ENCODE measurements at places on chromosomes 16 and 17.

- DNase-seq = no peak
Observed at GRCh38 chr17:69056179-69056823, 4.4 kb downstream of the ABCA9 start.

DNA sequence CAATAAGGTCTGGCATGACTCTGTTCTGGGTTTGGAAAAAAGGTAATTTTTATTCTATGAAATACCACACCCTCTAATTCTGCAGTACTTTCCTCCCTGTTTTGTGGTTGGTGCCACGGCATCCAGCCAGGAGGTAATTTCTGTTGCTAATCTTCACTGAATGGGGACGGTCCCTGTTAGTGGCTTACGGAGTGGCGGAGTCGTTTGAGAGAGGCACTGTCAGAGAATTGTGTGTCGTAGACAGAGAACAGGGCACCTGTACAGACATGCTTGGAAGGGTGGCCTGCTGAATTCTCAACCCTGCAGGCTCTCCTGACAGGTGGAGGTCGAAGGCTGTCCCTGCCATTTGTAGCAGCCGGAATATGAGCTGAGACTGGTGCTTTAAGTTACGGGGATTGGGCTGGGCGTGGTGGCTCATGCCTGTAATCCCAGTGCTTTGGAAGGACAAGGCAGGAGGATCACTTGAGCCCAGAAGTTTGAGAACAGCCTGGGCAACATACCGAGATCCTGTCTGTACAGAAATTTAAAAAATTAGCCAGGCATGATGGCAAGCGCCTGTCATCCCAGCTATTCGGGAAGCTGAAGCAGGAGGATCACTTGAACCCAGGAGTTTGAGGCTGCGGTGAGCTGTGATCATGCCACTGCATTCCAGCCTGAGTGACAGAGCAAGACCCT lies 33.2 kb downstream of the EEF2K start:
- DNase-seq = no peak

DNA sequence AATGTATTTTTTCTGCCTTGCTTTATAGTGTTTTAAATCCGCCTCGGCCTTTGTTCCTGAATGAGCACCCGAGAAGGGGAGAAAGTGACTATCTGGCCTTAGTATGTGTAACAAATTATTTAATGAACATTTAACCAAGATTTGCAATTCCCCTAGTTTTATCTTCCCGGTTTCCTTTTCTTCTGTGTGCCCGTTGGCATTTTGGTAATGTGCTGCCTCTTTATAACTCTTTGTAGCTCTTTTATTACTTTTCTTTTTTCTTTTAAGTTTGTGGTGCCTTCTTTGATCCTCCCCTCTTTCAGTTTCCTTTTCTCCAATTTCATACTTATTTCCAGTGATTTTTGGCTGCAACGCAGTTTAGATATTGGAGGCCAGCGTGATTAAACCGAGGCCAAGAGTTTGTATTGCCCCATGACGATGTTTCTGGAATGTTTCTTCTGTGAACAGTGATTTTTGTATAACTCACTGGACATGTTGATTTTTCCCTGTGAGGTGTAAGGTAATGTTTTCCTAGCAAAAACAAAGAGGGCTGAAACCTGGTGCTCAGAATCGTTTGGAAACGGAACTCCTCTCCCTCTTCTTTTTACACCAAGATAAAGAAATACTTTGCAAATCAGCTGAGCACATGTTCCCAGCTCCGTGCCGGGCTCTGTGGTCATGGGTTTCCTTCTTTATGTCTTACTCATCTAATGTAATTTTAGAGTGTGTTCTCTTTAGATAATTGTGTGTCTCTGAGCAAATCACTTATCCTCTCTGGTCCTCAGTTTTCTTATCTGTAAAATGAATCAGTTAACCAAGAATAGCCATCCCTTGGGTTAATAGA lies 344.3 kb downstream of the WWOX start:
- no peak for DNase-seq

DNA sequence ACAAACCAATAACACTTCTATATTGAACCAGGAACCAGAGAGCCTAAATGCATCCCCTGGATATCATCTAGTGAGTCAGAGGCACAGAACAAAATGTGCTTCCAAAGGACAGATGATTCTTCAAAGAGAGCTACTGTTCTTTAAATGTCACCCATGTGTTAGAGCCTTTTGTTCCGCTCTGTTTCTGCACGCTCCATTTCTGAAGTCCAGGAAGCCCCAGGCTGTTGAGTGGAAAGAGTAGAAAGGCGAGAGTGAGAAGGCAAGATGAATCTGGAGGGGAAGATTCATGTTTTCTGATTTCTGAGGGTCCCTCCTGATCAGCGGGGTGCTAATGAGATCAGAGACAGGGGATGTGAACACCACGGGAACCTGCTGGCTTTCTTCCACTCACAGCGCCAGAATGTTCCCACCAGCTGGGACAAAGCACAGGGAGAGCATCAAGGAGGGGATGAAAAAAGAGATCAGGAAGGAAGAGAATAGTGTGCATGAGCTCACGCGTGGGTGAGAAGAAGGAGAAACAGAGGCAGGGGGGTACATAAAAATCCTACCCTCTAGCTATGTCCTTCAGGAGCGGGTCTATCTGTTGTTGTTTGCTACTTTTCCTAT lies 559.9 kb upstream of the HSBP1 start:
- DNase-seq = no peak

DNA sequence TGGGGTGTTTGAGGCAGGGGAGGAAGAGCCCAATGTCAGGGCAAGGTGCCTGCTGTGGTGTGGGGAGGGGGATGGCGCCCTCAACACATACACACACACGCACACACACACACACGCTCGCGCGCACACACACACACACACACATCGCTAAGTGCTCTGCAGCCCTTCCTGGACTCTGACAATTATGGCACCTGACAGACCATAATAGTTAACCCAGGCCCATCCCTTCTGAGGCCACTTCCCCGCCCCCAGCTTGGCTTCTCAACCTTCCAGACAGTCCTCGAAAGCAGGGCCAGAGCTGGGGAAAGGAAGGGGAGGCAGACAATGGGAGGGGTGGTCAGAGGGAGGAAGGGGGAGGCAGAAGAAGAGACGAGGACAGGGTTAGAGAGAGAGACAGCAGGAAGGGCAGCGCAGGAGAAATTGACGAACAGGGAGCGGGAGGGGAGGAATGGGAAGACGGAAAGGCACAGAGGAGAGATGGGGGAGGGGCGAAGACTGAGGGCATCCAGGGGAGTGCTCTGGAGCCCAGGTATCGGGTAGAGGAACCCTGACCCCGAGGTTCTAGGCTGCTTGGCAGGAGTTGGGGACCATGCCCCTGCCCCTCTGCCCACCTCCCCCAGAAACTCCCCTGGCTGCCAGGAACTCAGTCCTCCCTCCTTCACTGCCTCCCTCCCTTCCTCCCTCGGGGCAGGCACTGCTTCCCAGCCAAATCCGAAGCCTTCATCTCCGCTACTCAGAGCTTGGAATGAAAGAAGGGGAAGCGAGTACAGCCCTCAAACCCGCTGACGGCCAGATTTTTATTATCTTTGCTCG lies 4.0 kb downstream of the SRCIN1 start:
- no peak for DNase-seq

DNA sequence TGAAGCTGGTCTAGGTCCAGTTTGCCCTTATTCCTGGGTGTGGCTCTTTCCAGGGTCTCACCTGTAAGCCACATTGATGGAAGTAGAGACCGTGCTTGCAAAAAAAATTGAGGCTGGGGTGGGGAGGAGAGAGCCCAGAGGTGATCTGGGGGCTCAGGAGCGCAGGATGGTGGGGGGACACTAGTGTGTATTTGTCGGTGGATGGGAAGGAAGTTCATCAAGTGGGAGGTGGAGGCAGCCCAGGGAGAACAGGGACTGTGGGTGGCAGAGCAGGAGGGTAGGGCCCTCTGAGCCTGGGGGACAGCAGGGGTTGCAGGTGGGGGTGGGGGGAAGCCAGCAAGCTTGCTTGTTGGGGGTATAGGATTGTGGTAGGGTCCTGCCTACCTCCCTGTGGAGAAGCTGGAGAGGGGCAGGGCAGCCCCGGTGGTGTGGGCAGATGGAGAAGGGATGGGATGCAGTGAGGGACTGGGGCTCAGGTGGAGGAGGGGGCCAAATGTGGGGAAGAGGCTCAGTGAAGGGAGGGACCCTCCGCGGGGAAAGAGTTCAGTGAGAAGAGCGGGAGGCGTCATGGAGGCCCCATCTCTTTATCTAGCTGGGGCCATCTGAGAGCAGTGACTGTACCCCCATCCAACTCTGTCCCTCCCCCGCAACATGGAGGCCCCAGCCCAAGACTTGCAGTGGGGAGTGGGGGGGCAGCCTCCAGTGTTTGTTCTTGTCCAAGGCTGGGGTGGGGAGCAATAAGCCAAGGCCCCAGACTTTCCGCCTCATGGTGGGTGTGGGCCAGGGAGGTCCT lies 17.2 kb upstream of the TMEM92 start:
- no peak for DNase-seq

GRCh38 chr17:10792151-10792550 lies 11.7 kb downstream of the TMEM238L start:
- DNase-seq = no peak

All from stimulated activated CD4-positive, alpha-beta T cell treated with anti-CD3 and anti-CD28 coated beads, TNF-alpha, amount 100 ng/mL, for 4 hours (primary cell).